NCI-H2029 treated with DMSO at 0.1 percent for 48 hours (cell line): ENCODE measurements at places on chromosomes 6 and 20.

DNA sequence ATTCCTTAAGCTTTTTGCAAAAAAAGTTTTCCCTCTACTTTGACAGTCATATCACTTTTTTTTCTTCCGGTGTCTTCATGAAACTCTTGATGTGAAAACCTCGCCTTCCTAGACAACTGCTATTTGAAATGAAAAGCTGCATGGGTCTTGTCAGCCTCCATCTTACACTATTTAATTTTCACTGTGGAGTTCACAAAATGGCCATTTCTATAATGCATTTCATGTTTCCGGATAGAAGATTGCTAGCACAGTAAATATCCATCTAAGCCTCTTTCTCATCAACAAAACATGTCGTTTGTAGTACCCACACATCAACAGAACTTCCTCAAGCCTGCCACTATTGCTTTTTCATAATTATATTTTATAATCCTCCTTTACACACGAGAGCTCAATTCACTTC, 204.9 kb upstream of the ID4 start:
- no peak for DNase-seq

GRCh38 chr20:57208198-57208597, 58.2 kb downstream of the BMP7 start:
- no peak for DNase-seq

DNA sequence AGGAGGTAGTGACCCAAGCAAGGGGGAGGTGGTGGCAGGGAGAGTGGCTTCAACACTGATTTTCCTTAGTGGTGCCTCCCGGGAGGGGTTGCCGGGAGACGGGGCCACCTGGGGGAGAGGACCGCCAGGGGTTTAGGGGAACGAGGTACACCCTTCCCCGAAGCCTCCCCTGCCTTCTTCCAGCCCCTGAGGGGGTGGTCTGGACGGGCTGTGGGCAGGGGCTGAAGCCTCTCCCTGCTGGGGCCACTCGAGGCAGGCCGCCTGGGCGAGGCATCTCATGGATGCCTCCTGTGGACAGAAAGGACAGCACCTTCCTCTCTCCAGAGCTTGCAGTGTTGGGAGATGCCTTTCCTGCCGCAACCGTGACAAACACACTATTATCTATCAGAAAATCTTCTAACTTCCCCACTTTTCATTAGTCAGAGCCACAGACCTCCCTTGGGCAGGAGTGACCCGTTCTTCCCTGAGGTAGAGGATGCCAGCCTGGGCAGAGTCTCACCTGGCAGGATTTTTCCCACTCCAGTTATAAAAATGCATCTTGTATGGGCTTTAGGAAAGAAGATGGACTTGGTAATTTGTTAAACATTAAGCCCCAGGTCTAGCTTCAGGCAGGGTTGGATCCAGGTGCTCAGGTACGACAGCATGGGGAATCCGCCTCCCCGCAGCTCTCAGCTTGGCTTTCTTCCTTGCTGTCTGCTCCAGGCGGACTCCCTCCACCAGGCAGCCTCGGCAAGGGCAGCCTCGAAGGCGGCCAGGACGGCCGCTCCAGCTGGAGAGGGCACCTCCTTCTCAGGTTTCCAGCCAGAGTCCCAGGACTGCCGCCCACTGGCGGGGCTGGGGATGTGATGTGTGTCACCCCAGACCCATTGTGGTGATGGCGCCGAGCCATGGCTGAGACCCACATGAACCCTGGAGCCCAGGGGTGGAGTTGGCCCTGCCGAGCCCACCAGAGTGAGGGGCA, 11.0 kb downstream of the HRH3 start:
- no peak for DNase-seq

- no peak for DNase-seq
Measured at GRCh38 chr20:39600156-39600555, 638.0 kb downstream of the DHX35 start.

GRCh38 chr20:14958626-14959025, 621.2 kb upstream of the FLRT3 start:
- DNase-seq, result no peak

DNA sequence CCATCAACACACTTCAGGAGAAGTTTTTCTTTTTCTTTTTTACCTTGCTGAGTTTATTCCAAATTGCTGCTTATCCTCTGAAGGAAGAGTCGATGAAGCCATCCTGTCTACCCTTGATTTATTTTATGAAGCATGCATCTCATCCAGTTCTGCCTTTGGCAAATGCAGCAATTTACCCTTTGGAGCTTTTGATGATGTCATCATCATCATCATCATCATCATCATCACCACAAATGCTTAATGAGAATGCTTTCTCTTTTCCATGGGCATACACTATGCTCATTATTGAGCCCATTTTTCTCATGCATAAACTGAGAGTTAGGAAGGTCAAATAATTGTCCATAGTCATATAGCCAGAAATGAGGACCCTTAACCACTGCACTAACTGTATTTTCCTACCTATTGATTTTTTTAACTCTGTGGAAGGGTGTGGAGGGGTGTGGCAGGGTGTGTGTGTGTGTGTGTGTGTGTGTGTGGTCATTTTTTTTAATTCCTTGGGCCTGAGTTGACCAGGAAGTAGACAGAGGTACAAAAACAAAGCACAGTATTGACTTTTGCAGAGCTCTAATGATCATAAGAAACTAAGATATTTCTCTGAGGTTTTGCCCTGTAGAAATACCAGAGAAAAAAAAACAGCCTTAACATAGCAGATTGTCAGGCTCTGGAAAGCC, 82.8 kb downstream of the COL9A1 start:
- no peak for DNase-seq
